ENCODE measurements at places on chromosomes 5 and 9.

- no peak for DNase-seq
These were observed 49.6 kb upstream of the CACNA1B start for GRCh38 chr9:137827908-137828526.

- DNase-seq, result no peak
These were observed 70.0 kb downstream of the MPDZ start for GRCh38 chr9:13209498-13209897.

- no peak for DNase-seq
These were observed 94.8 kb downstream of the RCL1 start for GRCh38 chr9:4887556-4887955.

- DNase-seq, result no peak
These were observed 133.6 kb downstream of the PTPRD start for GRCh38 chr9:10479172-10479571.

- DNase-seq, result no peak
These were observed 6.6 kb upstream of the CEMIP2 start for GRCh38 chr9:71774920-71775319.

DNA sequence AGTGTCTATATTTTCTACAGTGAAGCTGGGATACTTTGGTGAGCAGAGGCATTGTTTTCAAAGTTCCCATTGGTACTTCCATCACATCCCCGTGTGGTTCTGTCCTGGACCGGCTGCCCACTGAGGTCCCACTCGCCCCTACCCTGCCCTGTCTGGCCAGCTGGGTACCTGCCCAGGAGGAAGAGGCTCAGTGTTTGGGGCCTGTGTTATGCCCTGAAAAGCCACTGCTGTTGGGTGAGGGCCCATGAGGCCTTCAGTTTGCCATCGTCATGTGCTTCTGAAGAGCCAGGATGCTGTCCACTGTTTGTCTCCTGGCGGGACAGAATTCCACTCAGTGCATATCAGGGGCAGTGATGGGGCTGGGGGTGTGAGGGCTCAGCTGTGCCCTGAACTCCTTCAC, 2.6 kb upstream of the CEP72 start:
- no peak for DNase-seq

DNA sequence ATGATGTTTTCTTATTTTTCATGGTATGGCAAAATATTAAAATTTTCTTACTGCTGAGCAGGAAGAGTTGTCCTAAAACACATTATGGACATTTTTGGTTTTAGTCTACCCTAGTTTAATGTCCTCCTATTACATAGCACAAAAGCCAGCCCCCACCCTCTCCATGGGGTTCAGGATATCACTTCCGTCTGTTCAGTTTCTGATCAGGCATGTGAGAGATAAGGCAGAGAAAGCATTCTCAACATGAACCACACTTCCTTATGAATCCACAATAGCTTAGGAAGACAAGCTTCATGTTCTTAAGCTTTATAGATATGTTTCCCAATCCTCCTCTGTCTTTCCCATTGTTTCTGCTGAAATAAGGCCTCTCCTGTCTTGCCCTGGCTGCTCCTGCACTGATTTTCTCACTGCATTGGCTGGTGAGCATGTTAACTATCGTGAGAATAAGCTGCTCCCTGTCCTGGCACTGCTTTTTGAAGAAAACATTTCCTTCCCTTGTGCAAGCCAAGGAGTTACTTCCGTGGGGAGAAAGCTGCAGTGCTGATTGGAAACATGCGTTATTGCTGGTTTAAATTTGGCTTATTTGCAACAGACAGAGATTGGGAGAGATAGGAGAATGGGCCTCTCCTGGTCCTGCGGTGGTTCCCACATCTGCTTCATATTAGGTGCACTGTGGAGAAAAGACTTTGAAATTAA, 260.3 kb upstream of the RPS23 start:
- no peak for DNase-seq

- no peak for DNase-seq
These were observed 7.2 kb downstream of the TAS2R1 start for GRCh38 chr5:9622971-9623421.

- no peak for DNase-seq
These were observed 14.0 kb upstream of the GPR151 start for GRCh38 chr5:146529984-146530383.

DNA sequence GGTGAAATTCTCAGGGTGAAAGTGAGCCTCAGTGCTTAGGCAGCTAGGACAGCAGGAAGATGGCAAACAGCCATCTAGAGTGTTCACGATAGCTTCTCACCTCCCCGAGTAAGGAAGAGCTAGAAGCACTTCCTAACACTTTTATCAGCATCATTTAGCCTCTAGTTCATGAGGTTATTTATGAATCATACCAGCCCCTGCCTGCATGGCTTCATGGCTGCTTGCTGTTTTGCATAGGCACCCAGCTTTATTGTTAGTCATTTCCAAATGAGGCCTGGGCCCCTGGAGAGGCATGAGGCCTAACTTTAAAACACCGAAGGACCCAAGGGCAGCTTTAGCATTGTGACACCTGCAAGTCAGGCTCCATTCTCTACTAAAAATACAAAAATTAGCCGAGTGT, 134.9 kb upstream of the PANK3 start:
- no peak for DNase-seq

GRCh38 chr5:68289498-68289897, 73.9 kb downstream of the PIK3R1 start:
- DNase-seq, result no peak

GRCh38 chr5:152193391-152194107, 211.5 kb downstream of the NMUR2 start:
- no peak for DNase-seq

DNA sequence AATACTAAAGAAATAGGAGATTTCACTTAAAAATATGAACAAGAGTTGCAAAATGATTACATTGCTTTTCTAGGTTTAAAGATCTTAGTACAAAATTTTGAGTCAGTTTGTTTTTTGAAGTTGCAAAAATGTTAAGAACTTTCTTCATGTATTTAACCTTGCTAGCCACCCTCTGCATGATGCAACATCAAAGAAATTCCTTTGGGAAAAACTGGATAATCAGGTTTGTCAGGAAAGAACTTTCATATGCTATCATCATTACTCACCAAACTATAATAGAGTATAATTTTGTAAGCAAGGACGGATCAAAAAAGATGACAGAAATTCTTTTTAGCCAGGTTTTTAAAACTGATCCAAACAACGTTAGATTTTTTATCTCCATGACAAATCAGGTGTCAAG, 116.9 kb upstream of the MRPS30 start:
- no peak for DNase-seq

GRCh38 chr9:97348871-97349270, 41.4 kb downstream of the CCDC180 start:
- no peak for DNase-seq

DNA sequence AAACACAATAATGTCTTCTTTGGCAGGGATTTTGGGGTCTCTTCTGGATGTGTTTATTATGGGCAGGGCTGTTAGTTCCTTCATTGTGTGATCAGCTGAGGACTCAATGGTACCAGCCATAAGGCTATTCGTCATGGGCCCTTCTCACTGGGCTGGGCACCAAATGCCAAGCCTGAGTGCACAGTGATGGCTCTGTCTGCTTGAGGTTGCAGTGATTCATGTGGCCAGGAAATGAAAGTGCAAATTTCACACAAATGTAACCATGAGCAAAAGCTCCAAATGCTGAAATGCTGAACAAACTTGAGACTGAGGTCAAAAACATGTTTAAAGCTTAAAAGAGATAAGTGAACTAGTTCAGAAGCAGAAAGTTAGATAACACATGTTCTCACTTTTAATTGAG, 191.0 kb downstream of the TARS1 start:
- DNase-seq, result no peak

- DNase-seq, result no peak
These were observed 17.7 kb downstream of the RFESD start for GRCh38 chr5:95664204-95664786.

DNA sequence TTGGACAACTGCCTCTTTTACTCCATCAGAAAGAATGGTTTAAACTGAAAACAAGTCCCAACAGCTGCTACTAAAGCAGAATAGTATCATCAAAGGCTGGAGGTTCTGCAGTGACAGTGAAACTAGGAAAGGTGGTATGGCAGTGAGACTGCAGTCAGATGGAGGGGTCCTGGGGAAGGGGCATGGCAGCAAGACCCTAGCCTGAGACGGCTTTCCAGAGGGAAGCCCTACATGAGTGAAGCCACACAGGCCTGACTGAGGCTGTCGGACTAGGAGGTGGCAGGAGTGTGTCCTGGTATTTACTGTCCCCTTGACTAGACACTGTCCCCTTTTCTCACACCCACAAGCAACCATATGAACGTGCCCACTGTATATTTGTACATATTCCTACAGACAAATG, 40.4 kb upstream of the IPPK start:
- no peak for DNase-seq

DNA sequence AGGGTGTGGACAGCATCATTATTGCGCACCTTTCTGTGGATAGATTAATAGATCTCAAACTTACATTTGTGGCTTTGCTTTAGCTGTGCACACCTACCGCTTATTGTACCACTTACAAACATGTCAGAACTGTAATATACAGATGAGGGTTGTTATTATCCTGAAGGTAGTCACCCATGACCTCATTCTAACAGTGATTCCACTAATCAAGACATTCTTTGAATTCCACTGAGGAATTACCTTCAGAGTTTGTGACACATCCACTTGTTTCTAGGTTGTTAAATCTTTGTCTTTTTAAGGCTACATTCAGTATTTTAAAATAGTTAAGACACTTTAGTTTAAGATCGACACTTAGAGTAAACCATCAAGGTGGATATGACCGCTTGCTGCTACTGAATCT, 7.8 kb downstream of the KCNV2 start:
- DNase-seq, result no peak

DNA sequence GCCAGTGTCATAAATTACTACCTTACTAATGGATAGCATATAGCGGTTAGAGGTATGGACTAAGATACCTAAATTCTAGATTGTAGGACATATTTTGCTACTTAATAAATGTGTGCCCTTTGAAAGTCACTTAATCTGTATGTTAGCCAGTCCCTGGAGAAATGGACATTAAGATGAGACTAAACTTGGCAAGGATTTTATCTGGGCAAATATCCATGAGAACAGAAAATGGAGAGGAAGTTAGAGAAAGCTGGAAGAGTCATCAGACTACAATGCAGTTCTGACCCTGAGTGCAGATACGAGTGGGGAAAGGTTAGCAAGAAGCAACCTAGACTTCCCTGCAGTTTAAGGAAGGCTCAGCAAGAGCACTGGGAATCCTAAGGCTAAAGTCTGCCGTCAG, 33.0 kb downstream of the TBCA start:
- DNase-seq, result no peak

DNA sequence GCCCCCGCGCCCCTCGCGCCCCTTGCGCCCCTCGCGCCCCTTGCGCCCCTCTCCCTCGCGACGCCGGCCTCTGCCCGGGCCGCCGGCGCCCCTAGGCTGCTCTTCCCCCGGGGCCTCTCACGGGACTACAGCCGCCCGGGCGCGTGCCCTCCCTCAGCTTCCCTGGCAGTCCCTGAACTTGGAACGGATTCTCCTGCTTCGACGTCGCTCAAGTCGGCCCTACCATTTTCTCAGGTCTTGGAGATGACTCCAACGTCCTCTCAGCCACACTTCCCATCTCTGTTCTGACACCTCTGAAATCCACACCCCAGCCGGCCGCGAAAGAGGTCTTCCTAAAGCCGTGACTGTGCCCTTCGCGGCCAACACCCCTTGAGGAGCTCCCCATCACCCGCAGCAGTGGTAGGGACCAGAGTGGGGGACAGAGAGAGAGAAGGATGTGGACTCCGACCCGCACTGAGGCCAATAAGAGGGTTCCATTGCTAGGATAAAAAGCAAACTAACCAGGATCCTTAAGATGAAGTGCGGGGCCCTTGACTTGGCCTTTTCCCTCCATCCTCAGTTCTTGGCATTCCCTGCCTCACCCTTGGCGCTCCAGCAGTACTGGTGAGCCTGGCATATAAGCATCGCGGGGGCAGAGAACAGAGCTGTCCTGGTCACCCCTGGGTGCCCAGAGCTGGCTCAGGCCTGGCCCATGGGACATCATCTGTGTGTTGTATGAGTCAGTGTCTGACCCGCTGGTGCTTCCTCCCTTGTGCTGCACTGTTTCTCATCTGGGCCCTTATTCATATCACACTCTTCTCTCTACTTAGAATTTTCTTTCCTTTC, 38.6 kb upstream of the GARNL3 start:
- DNase-seq, result no peak

- DNase-seq, result no peak
These were observed 12.9 kb upstream of the ZNF782 start for GRCh38 chr9:96867079-96867804.

GRCh38 chr5:158821331-158821730, 278.4 kb downstream of the EBF1 start:
- DNase-seq, result no peak

DNA sequence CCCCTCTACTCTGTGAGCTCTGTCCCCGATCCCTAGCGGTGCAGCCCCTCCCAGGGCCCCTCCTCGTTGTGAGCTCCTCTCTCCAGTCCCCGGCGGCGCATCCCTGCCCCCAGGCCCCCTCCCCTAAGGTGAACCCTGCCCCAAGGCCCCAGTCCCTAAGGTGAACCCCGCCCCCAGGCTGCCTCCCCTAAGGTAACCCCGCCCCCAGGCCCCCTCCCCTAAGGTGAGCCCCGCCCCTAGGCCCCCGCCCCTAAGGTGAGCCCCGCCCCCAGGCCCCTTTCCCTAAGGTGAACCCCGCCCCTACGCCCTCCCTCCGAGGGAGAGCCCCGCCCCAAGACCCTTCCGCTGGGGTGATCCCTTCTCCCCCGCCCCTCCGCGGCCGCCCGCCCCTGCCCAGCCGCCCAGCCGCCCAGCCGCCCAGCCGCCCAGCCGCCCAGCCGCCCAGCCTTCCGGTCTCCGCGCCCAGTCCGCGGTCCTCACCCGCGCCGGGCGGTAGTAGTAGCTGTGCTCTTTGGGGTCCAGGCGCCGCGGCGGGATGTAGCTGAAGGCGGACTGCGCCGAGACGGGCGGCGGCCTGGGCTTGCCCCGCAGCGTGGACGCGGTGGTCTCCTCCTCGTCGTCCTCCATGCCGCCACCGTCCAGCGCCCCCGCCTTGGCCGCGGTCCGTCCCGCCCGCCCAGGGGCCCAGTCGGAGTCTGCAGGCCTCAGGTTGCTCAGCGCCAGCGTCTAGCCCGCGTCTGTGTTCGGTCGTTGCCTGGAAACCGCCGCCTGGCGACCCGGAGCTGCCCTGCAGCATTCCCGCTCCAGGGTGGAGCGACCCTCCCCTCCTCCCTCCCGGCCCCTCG, at the start of gene CFAP90:
Gene CFAP90 (minus strand): TSS at position 739 of the 845 bp plus-strand sequence. CDS start 112 bp downstream, at position 627.
- DNase-seq, result no peak

DNA sequence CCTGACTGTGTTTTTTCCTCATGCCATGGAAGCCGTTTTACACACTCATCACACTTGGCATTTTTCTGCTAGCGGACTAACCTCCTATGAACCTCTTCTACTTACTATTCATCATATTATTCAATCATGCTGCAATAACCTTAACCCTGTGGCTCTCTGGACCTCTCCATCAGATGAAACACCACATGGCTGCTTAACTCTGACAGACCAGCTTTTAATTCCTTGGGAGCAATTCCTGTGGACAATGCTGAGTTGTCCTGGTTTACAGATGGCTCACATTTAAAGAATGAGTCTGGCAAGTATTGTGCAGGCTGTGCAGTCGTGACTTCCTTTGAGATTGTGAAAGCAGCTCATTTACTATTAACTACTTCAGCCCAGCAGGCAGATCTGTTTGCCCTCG, 9.0 kb downstream of the OR1J1 start:
- no peak for DNase-seq
